K562 (cell line): ENCODE measurements at places on chromosomes 13 and 19. TPM values are rescaled to one million over a fixed set of nuclear protein-coding genes. Genes with fewer than 3 reads are reported as not detected.

GRCh38 chr19:57321751-57322150 lies 1.5 kb downstream of the ZNF543 start:
- H3K27ac ChIP-seq, result no peak overlapping the region
- no peaks in the 10 kb centered on the region for H3K27me3 ChIP-seq
- peaks cover 29% of the 10 kb centered on the region; the same call in 2 of the 3 replicates for H3K36me3 ChIP-seq

Gene NCR1
- total RNA-seq, result 0.92 and 1.5 TPM in 2 replicates

DNA sequence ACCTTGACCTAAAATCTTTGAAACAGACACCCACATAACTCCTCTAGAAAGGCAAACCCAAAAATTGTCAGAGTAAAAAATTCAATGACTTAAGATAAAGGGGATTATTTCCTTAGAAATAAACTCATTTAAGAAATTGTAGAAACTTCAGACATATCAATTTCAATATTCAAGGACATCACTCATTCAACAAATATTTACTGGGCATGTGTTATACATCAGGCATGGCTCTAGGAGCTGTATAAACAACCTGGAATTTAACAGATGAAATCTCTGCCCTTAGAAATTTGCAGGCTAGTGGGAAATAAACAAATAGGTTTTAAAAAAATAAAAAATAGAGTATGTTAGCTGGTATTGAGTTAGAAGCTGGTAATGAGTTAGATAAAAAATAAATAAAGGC lies 84.0 kb upstream of the LSM14A start:
- no peak overlapping the region for H3K4me3 ChIP-seq
- no peaks in the 10 kb centered on the region for H3K4me1 ChIP-seq
- peaks cover 7% of the 10 kb centered on the region; the same call in 1 of the 3 replicates for H3K27me3 ChIP-seq
- no peak overlapping the region for H3K27ac ChIP-seq
- no peak for DNase-seq

DNA sequence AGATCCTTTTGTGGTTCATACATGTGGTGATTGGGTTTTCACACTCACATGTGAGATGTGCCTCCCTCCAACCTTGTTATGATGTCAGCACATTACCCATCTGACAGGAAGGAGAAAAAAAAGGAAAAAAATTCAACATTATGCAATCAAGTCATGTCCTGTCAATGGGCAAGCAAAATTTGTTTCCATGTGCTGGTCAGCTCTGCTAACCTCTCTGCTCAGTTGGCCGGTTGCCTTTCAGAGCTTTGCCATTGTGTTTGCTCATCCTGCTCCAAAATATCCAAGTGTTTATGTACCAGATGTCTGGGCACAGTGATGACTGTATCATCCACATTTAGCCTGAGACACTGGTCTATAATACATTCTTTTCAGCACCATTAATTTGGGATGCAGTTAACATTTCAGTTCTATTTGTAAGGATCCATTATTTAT lies 27.0 kb upstream of the METTL21C start:
- H3K27me3 ChIP-seq, result no peaks in the 10 kb centered on the region
- H3K4me1 ChIP-seq, result no peaks in the 10 kb centered on the region
- no peaks in the 10 kb centered on the region for H3K36me3 ChIP-seq
- no peak overlapping the region for H3K27ac ChIP-seq
- DNase-seq, result no peak

GRCh38 chr19:16585094-16585801 lies 13.0 kb upstream of the SLC35E1 start:
- peak; percentile 42 for DNase-seq
- H3K27ac ChIP-seq, result peak overlapping the region; percentile 66; the same call in 2 of the 3 replicates
- peaks cover 90% of the 10 kb centered on the region for H3K4me1 ChIP-seq
- no peaks in the 10 kb centered on the region; the same call in 2 of the 3 replicates for H3K27me3 ChIP-seq
- H3K4me3 ChIP-seq, result peak overlapping the region; percentile 27; the same call in 1 of the 2 replicates
- H3K36me3 ChIP-seq, result peaks cover 24% of the 10 kb centered on the region; the same call in 2 of the 3 replicates
